Activated CD4-positive, alpha-beta T cell treated with anti-CD3 and anti-CD28 coated beads, Interleukin-2, amount 50 U/mL, for 4 hours (primary cell): ENCODE measurements at places on chromosomes 3 and 15.

DNA sequence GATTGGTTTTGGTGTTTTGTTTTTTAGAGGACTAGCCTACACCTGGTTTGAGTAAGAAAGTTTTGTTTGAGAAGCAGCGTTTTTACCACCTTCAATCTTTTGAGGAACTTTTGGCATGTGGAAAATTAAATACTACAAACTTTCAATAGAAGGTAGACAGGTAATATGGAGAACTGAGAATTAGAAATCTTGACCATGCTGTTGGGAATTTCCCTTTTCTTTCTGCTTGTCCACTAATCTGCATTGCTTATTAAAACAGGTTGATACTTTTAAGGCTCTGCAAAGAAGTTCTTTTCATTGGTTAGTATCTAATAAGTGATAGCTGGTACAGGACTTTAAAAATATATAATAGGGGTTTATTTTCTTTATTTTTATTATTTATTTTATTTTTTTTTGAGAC, 31.9 kb downstream of the UBE2E1 start:
- no peak for DNase-seq

- no peak for DNase-seq
Measured at GRCh38 chr15:62413786-62414185, 248.7 kb upstream of the C2CD4B start.

DNA sequence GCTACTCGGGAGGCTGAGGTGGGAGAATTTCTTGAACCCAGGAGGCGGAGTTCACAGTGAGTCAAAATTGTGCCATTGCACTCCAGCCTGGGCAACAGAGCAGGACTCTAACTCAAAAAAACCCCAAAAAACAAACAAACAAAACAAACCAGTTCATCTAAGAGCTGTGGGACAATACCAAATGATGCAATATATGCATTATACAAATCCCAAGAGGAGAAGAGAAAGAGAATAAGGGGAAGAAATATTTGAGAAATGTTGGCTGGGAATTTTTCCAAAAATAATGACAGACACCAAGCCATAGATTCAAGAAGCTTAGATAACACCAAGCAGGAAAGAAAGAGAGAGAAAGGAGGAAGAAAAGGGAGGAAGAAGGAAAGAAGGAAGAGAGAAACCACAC, 82.5 kb downstream of the KLF13 start:
- no peak for DNase-seq

DNA sequence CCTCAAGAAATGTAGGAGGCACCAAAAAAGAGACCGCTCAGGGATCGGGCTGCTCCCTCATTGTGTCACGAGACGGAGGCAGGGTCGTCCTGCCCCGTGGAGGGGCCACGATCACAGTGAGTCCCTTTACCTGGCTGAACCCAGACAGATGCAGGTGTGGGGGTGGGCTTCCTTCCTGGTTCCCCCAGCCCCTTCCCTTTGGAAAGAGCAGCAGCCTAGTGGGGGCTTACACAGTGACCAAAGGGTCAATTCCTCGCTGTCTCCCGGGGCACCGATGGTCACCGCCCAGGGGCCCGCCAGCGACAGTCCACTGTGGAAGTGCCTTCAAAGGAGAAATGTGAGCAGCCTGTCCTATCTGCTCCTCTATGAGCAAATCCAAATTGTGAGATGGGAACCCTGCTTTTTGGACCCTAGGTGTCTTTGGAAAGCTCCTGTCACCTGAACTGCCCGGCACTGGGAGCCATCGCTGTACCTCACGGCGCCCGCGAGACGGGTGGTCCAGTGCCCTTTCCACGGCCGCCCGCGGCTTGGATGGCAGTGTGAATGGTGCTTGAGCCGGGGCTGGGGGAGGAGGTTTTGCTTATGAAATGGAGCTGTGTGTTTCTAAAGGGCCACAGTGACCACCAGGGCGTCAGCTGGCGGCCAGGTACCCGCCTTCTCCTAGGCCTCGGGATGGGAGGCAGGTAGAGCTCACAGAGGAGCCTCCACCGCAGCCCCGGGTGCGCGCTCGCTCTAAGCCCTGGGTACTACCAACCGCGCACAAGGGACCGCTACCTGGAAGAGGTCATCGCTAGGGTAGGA, 155.7 kb downstream of the KLF13 start:
- no peak for DNase-seq

- DNase-seq = no peak
Measured at GRCh38 chr15:47388299-47388698, 329.0 kb upstream of the SEMA6D start.

DNA sequence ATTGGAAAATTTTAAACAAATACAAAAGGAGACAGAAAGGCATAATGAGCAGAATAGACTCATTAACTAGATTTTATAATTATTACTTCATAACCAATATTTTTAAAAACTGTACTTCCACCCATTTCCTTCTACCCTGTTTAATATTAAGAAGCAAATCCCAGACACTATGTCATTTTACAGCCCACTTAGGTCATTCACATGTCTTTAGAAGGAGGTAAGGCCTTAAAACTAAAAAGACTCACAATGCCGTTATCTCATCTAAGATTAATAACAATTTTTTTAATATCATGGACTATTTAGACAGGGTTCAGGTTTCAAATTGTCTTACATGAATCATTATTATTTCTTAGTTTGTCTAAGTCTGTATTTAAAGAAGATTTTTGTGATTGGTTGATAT, 217.2 kb downstream of the NFKBIZ start:
- DNase-seq = no peak

DNA sequence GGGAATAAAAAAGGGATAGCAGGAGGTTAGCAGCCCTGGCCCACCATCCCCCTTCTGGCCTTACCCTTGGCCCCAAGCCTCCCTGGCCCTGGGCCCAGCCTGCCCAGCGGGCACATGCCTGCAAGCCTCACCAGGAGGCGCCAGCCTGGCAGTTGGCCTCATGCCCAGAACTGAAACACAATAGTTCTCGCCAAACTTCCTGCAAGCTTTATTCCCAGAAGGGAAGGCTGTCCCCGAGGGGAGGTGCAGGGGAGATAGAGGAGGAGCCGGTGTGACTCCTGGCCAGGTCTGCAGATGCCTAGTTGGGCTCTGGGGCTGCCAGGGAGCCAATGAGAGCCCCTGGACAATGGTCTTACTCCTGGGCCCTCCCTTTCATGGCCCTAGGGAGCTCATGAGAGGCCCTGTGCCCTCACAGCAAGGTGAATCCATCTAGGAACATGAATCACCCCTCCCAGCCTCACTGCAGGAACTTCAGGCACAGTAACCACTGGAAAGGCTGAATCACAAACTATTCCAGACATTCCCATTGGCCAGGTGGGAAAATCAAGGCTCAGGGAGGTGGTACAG, 4.0 kb downstream of the CCDC33 start:
- no peak for DNase-seq

GRCh38 chr3:72665701-72666446, 182.4 kb downstream of the SHQ1 start:
- DNase-seq = peak; percentile 45

- no peak for DNase-seq
Measured at GRCh38 chr3:37272741-37273140, 98.4 kb upstream of the LRRFIP2 start.

GRCh38 chr15:51505251-51505650, 117.3 kb downstream of the DMXL2 start:
- DNase-seq = no peak

DNA sequence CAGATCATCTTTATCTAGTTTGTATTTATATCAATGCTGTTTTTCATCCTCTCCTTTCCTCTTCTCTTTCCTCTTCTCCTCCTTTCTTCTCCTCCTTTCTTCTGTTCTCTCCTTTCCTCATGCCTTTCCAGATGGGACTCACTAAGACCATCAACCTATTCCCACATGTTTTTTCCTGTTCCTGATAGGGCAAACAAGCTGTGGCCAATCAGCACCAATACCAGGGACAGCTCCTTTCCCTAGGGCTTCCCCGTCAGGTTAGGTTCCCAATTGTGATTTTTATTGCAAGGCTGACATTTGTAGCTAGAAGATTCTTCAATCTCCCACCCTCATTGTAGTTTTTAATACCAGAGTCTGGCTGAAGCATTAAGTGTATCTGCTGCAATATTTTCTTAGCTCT, 76.3 kb upstream of the COL8A1 start:
- DNase-seq = no peak

- DNase-seq = no peak
Measured at GRCh38 chr3:72141264-72141663, 356.3 kb upstream of the PROK2 start.

GRCh38 chr3:18442756-18443664, 17.9 kb upstream of the SATB1 start:
- DNase-seq = no peak

GRCh38 chr15:65837301-65838294, 31.7 kb upstream of the RAB11A start:
- no peak for DNase-seq

GRCh38 chr3:17840651-17841050, 98.2 kb upstream of the TBC1D5 start:
- no peak for DNase-seq

DNA sequence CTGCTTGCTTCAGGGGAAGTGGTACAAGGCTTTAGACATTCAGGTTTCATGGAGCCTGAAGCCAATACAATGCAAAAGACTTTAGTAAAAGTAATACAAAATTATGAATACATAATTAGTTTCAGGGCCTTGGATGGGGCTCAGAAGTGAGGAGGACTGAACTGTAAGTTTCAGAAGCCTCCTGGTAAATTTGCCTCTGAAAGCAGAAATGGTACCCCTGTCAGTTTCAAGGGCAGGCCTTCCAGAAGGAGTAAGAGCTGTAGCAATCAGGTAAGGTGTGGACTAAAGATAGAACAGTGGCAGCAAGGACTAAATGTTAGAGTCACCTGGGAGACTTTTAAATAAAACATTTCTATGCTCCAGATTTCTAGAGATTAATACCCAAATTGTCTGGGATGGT, 402.5 kb upstream of the GOLIM4 start:
- no peak for DNase-seq

DNA sequence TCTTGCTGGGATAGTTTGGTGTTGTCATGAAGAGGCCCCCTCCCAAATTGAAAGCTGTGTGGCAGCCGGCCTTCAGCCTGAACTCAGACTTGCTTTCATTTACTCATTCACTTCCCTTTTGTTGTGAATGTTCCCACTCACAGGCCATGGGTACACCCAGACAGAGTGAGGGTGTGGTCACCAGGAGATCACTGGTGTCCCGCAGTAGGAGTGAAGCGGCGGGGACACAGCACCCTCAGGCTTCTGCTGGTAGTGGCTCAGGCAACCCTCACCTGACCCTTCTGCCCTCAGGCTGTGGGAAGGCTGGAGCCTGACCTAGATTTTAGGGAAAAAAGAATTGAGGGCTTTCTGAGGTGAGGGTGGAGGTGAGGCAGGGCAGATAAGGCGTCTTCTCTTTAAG, 244.4 kb downstream of the SOX2 start:
- no peak for DNase-seq

GRCh38 chr15:101499863-101500713, 10.6 kb upstream of the PCSK6 start:
- no peak for DNase-seq

DNA sequence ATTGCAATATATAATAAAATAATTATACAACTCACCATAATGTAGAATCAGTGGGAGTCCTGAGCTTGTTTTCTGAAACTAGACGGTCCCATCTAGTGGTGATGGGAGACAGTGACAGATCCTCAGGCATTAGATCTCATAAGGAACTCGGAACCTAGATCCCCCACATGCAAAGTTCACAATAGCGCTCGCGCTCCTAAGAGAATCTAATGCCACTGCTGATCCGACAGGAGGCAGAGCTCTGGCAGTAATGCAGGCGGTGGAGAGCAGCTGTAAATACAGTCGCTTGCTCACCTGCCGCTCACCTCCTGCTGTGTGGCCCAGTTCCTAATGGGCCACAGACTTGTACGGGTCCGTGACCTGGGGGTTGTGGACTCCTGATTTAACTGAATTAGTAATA, 87.8 kb downstream of the P3H2 start:
- DNase-seq = no peak

DNA sequence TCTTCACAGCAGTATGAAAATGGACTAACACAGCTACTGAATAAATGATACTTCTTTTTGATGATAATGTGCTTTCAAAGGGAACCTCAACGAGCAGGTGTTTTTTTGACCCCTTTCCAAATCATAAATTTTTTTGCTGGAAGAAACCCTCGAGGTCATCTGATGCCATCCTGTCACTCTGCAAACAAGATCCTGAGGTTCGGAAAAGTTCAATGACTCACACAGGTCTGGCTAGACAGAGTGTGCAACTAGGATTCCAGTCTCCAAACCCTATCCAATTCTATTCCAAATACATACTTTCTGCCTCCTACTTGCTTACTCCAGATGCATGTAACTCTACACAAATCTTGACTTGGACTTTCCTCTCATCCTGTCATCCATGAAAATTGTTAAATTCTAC, 124.7 kb downstream of the NEDD4 start:
- DNase-seq = no peak

- DNase-seq = no peak
Measured at GRCh38 chr3:177611752-177612334, 414.6 kb upstream of the TBL1XR1 start.

- no peak for DNase-seq
Measured at GRCh38 chr3:21562243-21562642, 188.8 kb downstream of the ZNF385D start.

DNA sequence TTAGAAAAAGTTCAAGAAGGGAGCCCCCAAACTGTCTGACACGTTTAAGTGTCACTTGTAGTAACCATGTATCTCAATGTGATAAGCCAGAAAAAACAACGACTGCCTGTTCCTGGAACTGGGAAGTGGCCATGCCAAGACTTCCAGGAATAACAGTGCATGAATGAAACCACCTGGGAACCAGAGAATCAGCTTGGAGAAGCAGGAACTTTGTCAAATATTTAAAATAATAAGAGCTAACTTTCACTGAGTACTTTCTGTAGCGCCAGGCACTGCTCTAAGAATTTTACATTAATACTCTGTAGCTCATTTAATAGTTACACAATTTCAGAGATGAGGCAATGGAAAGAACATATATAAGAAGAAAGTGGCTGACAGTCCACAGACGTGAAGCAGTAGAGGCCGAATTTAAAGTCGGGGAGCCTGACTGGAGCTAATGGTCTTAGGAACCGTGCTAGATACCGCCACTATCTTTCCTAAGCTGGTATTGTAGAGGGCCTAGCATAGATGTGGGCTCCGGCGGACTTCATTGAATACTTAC, 876 bp downstream of the PLSCR1 start:
- no peak for DNase-seq

DNA sequence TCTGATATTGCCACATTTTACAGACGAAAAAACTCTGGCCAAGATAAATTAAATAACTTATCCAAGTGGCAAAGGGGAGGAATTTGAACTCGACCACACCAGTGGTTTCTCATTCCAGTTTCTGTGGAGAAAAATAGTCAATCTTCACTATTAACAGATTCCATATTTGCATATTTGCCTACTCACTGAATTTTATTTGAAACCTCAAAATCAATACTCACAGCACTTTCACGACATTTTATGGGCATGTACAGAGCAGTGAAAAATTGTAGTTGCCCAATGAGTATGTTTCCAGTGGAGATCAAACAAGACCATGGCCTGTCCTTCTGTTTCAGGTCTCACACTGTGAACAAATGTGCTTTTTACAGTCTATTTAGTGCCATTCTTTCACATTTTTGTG, 374.3 kb downstream of the MAGI1 start:
- no peak for DNase-seq

DNA sequence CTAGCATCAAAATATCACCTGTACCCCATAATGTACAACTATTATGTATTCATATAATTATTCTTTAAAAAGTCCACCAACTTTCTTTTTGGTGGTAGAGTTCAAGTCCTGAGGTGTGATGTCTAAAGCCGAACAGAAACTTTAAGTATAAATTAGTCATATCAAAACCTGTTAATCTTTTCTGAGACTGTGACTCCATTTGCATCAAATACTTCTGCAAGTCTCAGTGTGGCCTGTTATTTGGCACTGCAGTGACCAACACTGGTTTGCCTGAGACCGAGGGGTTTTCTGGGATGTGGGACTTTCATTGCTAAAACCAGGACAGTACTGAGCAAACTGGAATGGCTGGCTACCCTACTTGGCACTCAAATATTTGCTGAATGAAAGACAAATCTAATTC, 7.3 kb downstream of the NGLY1 start:
- no peak for DNase-seq
